ENCODE measurements at places on chromosomes 11 and 22.

DNA sequence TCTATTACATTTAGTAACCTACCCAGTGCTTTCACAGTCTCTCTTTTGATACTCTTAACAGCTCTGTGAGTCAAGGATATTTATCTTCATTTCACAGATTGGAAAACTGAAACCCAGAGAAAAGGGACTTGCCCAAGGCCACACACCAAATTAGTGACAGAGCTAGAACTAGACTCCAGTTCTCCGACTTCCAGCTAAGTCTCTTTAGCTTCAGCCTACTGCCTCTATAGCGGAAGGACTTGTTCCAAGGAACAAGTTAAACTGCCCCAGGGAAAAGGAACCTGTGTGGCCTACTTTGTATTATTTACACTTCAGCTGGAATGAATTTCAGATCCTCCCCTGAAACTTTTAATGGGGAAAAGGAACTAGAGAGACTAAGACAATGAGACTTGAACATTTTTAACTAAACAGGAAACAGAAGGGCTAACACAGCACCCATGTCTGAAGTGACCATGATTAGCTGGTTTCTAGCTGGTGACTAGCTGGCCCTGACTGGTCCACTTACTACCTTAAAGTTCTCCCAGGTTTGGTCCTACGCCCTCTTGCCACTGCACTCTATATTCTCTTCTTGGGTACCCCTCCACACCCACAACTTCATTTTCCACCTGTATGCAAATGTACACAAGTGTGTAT is 1.3 kb downstream of the LRRC51 start:
- DNase-seq, result no peak

- no peak for DNase-seq
Observed at GRCh38 chr11:30316237-30316636, 6.7 kb upstream of the ARL14EP start.

DNA sequence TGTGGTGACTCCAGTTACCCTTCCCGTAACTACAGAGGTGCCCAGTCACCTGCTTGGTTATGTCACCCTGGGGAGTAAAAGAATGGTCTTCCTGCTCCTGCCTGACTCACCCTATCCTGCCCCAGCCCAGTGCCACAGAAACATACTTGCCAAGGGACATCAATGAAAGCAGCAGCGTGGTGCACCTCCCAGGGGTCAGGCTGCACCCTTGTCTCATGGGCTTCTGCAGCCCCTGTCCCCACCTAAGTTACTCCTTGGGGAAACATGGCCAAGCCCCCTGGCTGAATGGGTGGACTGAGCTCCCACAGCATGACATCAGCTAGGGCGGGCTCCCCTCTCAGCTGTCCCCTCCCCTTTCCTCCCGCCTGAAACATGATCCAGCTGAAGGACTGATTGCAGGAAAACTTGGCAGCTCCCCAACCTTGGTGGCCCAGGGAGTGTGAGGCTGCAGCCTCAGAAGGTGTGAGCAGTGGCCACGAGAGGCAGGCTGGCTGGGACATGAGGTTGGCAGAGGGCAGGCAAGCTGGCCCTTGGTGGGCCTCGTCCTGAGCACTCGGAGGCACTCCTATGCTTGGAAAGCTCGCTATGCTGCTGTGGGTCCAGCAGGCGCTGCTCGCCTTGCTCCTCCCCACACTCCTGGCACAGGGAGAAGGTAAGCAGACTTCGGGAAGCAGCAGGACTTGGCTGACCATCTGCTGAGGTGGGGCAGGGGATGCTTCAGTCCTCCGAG is at the start of gene HTR3A:
HTR3A (plus strand) TSS at position 368 of the 730 bp plus-strand sequence; CDS start at position 586, 218 bp downstream.
- DNase-seq, result no peak

DNA sequence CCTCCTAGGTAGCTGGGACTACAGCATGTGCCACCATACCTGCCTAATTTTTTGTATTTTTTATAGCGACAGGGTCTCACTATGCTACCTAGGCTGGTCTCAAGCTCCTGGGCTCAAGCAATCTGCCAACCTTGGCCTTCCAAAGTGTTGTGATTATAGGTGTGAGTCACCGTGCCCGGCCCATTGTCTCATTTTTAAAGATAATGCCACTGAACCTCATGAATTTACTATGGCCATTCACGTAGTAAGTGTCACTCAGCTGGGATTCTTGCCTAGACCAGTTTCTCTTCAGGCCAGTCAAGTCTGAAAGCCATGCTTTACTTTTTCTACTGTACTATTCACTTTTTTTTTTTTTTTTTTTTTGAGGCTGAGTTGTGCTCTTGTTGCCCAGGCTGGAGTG is 22.4 kb downstream of the DEPDC5 start:
- no peak for DNase-seq

DNA sequence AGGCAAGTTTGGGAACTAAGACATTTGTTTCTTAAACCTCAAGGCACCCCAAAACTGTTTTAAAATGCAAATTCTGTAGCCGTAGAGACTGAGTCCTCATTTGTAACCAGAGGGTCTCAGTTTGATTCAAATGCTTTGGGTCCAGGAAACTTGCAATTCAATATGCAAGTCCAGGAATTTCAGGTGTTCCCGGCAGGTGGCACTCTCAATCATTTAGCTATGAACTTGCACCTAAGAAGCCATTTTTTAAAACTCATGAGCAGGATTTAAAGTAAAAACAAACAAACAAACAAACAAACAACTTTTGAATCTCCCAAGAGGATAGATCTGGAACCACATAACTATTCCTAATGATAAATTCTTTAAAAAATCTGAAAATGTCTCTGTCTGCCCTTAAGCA is 8.7 kb upstream of the ABTB2 start:
- no peak for DNase-seq

DNA sequence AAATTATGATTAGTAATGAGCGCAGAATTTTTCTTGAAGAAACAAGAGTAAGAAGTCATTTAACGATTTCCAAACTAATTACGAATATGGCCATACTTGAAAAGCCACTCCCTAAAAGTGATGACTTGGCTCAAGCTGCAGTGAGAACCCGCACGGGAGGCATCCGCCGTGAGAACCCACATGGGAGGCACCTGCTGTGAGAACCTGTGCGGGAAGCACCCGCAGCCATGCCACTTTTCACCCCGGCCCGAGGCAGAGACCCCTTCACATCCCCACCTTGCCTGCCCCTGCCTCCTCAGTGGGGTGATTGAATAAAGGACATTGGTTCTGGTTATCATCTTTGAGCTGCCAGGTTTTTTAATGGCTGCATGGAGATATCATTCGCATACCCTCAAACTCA is 89.7 kb downstream of the BRD1 start:
- DNase-seq, result no peak

GRCh38 chr11:130478881-130479280 is 30.4 kb downstream of the ADAMTS15 start:
- no peak for DNase-seq

GRCh38 chr11:9038541-9038940 is 34.7 kb upstream of the NRIP3 start:
- no peak for DNase-seq

DNA sequence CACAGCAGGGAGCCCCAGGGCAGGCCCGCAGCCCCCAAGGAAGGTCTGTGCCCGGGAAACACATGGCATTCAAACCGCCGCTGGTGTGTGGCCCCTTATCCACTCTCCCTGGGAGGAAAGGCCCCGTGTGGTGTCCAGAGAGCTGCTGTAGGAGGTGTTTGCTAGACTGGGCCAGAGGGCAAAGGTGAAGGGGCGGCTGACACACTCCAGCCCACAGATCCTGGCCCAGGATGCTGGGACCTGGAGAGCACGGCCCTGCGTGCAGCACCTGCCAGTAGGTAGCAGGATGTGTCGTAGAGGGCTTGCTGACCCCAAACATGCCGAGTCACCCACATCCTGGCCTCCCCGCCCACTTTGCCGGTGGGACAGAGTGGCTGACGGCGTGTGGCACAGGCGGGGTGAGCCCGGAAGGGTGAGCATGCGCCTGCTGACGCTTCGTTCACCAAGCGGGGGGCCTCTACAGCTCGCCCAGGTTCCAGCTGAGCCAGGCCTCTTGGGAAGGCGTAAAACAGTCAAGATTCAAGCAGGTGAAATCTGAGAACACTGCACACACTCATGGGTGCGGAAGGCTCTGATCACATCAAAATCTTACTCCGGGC is 11.0 kb downstream of the OSBPL5 start:
- no peak for DNase-seq

DNA sequence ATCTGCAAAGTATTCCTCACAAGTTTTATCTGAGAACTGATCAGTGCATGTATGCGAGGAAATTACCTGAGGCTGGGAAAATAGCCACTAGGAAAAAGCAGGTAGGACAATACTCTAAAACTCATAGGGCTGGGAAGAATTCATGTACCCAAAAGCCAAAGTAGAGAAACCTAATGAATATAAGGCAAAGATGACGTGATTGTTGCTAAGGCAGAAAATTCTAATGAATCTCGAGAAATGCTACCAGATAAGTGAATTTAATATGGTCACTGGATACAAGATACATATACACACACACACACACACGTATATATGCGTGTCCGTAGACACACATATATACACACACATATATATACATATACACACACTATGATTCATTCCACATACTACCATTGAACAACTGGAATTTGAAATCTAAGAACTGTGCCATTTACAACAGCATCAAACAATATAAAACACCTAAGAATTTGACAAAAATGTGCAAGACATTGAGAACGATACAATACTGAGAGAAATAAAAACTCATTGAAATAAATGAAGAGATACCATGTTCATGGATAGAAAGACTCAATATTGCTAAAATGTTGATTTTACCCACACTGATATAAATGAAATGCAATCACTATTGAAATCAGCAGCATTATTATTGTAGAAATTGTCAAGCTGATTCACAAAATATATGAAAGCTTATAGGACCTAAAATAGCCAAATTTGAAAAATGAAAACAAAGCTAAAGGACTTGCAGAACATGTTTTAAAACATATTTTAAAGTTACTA is 46.4 kb downstream of the ARHGAP20 start:
- no peak for DNase-seq

DNA sequence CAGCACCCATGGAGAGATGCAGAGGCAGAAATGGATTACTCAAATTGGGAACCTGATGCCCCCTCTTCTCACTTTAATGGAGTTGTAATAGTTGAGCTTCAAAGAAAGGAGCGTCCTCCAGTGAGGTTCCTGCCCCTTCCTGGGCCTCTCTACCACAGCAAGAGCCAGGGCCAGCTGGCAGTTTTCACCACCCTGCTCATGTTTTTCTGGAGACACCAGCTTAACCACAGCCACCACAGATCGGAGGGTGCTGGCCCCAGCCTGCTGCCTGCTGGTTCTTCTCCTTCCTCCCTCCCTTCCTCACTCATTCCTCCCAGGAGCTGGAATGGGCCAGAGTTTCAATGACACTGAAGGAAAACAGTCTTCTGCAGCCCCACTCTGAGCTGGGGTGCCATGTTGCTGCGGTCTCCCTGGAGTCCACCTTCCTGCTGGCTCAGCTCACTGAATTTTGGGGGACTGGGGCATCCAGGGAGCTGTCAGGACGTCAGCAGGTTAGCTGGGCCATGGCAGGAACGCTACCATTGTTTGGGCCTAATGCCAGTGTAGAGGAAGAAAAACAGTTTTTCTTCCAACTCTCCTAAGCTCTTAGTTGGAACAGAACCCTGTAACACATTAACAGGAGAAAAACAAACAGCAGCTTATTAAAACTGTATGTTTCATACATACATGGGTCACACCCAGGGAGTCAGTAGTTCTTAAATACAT is 57.7 kb downstream of the TRAF6 start:
- DNase-seq, result no peak

DNA sequence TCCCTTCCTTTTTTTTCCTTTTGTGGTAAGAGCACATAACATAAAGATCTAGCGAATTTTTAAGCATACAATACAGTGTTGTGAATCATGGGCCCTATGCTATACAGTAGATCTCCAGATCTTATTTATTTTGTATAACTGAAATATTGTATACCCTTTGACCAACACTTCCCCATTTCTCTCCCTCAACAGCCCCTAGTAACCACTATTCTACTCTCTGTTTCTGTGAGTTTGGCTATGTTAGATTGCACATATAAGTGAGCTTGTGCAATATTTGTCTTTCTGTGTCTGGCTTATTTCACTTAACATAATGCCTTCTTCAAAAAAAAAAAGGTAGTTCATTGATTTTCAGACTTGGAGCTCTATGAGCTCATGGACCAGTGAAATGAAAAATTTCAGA is 180.5 kb downstream of the C11orf91 start:
- no peak for DNase-seq

DNA sequence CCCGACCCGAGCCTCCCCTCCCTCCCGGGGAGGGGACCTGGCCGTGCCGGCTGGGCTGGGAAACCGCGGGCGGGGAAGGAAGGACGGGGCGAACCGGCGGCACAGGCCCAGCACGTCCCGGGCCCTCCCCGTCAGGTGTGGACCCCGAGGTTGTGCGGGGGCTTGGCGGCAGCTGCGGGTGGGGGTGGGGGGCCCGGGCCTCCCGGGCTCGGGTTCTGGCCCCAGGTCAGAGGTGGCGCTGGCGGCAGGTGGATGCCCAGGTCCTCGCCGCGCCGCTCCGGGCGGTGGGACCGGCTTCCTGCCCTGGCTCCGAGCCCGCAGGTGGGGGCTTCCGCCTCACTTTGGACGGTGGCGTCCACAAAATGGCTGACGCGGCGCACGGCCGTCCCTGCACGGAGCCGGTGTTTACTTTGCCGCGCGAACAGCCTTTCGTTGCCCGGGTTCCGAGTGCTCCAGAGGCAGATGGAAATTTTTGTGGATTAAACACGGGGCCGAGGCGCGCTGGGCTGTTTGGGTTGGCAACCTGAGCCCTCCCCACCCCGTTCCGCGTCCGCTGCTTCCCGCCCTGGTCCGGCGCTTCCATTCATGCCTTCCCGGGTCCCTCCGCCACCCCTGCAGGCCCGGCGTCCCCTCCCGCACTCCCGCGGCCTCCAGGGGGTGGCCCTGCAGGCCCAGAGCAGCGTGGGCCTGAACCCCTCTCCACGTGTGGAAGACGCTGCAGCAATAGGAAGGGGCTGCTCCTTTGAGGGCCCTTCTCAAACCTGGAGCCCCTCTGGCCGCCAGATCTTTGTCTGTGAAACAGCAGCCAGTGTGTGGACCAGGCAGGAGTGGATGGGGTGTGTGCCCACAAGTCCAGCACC is 92.0 kb upstream of the KCNQ1OT1 start:
- DNase-seq, result no peak

GRCh38 chr22:41177040-41177621 is 28.0 kb upstream of the L3MBTL2 start:
- DNase-seq, result no peak

- no peak for DNase-seq
Observed at GRCh38 chr22:46289244-46289891, 7.3 kb upstream of the GTSE1 start.

- DNase-seq, result no peak
Observed at GRCh38 chr11:106875013-106875412, 143.3 kb downstream of the GUCY1A2 start.

DNA sequence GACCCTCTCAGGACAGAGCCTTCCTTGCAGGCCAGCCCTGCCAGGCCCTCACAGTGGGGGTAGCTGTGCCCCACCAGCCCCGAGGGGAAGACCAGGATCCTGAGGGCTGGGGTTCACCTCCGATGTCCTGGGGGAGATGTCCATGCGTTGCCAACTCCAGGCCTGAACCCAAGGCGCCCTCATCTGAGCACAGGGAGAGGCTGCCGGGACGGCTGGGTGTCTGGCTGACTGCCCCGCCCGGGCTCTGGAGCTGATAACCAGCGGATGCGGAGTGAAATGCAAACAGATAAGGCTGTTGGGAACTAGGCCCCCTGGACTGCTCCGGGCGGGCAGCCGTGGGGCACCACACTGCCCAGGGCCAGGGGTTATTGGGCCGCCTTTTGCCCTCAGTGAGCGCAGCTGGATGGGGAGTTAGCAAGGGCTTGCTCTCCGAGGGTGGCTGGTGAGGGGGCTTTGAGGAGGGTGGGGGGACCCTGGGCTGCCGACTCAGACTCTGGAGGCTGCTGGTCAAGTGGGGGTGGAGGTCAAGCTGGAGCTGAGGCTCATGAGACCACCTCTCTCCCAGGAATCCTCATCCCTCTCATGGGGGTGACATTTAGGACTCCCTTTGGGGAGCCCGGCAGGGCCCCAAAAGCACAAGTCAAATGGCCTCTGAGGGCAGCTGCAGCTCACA is 5.6 kb upstream of the MUC6 start:
- DNase-seq, result no peak

Data from stimulated activated CD4-positive, alpha-beta T cell treated with anti-CD3 and anti-CD28 coated beads, TNF-alpha, amount 100 ng/mL, for 48 hours (primary cell).